GM20000 (cell line): ENCODE measurements at places on chromosomes 16 and 17.

DNA sequence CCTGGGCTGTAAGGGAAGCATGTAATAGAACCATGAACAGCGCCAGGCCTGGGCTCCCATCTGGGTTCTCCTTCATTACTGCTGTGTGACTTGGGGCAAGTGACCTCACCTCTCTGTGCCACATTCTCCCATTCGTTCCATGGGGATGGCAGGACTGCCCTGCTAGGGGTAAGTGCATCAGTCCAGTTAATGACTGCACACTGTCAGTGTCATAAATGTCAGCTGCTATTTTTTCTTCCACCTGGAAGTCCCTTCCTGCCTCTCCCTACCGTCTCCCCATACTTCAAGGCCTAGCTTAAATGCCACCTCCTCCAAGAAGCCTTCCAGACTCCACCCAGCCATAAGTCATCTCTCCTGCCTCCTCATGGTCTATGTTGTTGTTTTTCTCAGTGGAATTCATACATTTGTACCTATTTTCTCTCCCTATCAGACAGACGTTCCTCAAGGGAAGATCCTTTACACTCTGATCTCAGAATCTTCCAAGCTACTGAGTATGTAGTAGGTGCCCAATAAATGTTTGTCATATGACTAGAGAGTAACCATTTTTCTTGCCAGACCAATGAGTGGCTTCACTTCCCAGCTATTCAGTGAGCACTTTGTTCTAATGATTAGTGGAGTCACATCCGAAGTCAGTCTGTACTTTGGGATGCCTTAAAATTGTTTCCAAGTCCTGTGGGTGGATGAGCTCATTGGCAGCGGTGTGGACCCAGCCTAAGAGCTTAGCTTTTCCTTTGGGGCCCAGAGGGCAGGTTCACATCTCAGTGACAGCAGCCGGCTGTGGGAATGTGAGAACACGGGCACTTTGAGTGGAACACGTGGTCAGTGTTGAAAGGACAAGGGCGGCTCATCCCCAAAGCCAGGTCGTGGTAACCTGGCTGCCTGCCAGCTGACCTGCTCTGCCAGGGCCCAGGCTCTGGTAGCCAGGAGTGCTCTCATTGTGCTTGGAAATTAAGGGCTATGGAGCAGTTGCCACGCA lies 147.5 kb upstream of the GSE1 start:
- no peak for DNase-seq

DNA sequence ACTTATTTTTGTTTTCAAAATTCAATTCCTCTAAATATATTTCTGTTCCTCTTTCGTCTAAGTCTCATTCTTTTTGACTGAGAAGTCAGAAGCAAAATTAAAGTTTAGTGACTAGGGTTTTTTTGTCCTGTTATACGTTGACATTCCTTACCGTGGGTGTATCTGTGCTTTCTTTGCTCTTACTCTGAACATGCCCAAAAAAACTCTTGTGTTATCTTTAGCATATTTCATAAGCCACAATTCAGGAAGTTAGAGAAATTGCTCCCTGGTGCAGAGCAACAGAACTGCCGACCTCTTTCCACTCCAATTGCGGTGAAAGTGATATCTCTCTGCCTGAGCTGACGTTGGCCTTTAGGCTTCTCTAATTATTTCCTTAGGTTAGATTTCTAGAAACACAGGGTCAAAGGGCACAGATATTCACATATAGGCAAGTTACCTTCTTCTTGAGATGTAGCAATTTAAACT lies 65.7 kb downstream of the CENPV start:
- peak; percentile 43 for DNase-seq

DNA sequence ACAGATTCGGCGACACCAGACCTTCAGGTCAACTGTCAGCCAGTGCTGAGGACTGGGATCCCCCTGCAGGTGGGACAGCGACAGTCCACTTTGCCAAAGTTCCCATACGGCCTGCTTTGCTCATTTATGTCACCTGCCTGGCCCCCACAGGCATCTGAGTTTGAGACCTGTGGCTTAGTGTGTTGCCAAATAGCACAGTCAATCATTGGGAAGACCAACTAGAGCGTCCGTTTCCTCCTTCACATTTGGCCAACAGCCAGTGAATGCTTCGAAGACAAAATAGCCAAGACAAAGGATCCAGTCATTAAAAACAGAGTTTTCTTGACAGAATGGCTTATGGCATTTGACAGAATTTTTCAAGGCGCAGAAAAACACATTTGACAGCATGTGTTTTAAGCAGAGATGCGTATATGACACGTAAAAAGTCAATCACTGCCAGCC lies 113.8 kb downstream of the ABCC12 start:
- no peak for DNase-seq

DNA sequence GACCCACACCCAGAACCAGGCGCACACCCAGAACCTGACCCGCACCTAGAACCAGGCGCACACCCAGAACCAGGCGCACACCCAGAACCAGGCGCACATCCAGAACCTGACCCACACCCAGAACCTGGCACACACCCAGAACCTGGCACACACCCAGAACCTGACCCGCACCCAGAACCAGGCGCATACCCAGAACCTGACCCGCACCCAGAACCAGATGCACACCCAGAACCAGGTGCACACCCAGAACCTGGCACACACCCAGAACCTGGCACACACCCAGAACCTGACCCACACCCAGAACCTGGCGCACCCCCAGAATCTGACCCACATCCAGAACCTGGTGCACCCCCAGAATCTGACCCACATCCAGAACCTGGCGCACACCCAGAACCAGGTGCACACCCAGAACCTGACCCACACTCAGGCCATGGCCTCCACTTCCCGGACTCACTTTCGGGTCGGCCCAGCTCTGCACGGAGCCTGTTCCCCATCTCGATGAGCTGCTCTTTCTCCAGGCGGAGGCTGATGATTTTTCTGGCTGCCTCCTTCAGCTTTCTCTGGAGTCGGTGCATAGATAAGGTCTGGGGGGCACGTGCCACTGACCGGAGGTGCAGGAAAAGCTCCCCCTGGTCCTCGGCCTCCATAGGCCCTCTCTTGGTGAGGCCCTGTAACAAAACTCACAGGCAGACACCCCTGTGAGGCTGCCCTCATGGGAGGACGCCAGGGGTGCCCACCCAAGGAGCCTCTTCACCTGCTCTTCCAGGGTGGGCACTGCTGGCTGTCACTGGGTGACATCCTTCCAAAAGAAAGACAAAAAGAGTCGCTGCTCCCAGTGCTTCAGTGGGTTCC lies 53.3 kb upstream of the FASN start:
- DNase-seq: no peak

DNA sequence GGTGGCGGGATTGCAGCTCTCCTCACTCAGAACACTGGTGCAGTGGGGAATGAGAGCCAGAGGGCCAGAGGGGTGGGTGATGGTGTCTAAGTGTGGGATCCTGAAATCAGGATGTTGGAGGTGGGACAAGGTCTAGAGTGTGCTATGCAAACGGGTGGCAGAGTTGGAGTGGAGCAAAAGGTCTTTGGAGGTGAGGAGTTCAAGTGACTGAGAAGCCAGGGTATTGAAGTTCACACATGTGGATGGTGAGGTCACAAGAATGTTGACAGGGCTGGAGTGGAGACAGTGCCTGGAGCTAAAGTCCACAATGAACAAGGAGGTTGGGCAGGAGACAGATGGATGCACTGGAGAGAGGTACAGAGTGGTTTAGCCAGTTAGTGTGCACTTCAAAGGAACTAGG lies 38.3 kb upstream of the MAP3K14 start:
- no peak for DNase-seq

DNA sequence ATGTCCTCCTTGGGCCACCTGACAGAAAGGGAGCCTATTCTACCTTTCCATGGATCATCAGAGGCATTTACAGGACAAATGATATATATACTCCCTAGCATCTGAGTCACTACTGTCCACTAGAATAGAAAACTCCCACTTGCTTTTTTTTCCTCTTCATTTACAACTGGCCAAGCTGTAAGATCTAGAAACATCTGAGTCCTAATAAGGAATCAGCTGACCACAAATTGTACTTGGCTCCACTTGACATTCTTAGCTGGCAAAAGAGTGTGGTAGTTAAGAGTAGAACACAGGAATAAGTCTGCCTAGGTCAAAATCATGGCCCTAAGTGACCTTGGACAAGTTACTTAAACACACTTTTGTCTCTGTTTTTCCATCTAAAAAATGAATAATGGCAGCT lies 5.2 kb downstream of the RUSF1 start:
- DNase-seq: no peak

- DNase-seq: no peak
Measured at GRCh38 chr16:26643519-26643918, 423.2 kb upstream of the C16orf82 start.

DNA sequence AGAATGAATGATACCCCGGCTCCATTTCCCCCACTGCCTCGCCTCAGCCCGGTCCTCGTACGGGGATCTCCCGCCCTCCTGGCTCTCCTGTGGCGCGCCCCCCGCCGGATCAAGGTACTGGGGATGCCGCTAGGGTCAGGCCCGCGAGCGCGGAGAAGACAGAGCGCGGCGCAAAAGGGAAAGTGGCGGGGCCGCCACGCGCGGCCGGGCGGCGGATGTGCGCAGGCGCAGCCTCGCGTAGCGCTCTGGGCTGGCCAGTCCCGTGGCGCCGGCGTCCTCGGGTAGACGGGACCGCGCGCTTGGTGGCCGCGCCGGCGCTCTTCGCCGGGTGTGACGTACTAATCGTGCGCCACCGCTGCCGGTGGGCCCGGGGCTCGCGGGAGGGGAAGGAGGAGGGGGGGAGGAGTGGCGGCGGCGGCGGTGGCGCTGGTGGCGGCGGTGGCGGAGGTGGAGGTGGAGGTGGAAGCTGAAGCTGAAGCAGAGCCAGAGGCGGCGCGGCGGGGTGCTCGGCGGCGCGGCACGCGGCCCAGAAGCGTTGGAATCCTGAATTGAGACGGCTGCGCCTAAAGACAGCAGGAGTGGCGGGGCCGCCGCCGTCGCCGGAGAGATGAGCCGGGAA lies at the start of gene SENP3:
TSS of gene SENP3 (plus strand) at position 331 of the 619 bp plus-strand sequence. CDS start 1,158 bp downstream, outside the sequence.
- peak; percentile 99 for DNase-seq

DNA sequence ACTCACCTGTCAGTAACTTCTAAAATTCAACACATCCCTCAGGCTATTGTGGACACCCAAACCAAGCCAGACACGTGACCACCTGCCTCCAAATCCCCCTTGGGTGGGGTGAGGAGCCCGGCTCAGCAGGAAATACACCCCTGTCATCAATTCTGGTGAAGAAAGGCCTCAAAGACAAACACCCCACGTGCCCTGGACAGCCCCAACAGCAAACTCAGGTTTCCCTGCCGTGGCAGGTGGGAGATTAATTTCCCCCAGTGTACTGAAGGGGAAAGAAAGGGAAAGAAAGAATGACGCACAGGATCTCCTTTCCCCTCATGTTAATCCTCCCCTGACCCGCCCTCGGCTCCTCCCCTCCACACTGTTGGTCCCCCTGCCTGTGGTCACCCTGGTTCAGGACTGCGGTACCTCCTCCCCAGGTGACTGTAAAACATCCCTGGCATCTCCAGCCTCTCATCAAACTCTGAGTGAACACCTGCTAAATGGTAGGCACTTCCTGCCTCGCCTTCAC lies 98.3 kb downstream of the ZNF423 start:
- no peak for DNase-seq

DNA sequence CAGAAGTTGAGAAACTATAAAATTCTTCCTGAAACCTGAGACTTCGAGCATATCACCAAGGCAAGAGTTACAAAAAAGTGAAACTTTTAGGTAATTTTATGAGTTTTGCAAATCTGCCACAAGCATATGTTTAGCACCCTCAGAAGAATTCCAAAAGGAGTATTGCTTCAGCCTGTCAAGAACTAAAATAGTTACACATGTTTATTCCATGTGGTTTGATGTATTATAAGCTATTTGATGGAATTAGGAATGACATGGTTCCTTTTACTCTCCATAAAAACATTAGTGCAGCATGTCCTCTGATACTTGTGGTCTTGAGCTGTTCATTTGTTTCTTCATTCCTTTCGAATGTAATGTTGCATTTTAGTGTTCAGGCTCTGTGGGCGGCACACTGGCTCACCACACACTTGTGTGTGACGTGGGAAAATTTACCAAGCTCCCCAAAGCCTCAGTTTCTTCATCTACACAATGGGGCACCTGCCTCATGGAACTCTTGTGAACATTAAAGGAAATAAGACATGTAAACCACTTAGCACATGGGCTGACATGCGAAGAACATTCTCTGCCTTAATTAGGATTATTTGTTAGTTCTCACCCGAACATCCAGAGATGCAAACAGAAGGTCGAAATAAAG lies 204.2 kb upstream of the FOXF1 start:
- no peak for DNase-seq

GRCh38 chr16:66406534-66407221 lies 20.4 kb upstream of the BEAN1 start:
- peak; percentile 92 for DNase-seq

DNA sequence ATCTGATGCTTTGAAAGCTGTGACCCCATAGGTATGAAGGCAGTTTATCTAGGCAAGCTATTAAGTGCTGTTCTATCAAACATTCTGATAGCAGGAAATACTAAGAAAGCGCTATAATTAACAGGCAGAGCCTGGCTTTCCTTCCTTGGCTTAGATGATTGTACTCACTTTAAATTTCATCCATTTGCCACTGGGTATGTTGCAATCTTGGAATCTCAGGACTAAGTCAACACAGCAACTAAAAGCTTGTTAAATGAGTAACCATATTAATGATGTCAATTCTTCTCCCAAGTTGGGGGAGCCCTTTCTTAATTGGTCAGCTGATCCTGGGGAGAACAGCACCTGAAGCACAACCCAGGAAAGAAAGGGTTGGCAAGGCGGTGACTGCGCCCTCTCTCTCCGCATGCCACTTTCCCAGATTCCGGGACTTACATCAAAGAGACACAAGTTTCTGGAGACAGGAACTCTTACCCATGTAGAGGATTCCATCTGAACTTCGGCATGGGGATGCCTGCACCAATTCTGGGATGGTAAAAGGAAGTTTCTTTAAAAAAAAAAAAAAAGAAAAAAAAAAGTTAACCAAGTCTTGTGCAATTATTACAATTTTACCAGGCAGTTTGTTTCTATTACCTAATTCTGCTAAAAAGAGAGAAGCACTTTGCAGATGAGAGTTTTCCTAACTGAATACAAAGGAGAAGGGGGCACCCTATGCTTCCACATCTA lies 54.4 kb upstream of the ICAM2 start:
- DNase-seq: no peak

- DNase-seq: no peak
Measured at GRCh38 chr17:58591455-58591854, 77.0 kb upstream of the MTMR4 start.

GRCh38 chr16:12740986-12741610 lies 62.6 kb downstream of the CPPED1 start:
- no peak for DNase-seq

GRCh38 chr17:47621293-47622179 lies 28.2 kb upstream of the KPNB1 start:
- DNase-seq: no peak

DNA sequence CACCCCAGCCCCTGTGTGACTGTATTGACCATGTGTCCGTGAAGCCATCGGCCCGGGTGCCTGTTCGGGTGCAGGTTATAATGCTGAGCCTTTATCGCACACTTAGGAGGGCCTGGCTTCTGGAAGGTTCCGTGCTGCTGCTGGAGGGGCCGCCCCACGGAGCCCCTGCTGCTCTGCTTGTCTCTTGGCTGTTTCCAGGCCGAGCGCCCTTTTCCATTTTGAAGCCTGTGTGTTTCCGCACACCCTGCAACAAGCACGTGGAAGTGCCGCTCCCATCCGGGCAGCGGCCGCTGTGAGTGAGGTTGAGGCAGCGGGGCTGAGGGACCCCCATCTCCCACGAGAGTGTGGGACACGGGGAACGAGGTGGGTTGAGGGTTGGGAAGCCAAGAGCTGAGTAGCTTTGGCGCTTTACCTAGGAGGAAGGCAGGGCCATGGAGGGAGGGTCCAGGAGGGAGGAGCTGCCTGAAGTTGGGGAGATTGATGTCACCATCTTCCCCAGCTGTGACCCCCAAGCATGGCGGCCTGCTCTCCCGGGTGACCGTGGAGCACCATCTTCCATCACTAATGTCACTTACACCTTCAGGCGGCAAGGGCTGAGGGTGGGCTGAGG lies 200.1 kb upstream of the GSE1 start:
- DNase-seq: no peak

- no peak for DNase-seq
Measured at GRCh38 chr16:4698321-4699045, 5.1 kb downstream of the NUDT16L1 start.
